ENCODE measurements at places on chromosomes 4 and X.

DNA sequence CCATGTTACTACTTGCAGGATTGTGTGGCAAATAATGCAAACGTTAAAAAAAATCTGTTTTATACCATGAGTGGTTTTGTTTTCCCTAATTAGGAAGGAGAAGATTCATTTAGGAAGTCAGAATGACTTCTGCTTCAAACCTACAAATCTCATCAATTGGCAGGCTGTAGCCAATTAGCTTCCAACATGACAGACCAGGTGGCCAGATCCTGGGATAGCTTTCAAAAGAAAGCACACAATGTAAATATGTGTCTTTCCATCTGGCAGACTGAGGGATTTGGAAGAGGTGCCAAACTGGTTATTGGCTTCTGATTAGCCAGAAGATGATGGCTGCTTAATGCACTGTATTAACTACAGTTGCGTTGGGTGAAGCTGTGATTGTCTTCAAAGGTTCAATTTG lies 432.8 kb downstream of the ANKRD50 start:
- no peak for DNase-seq

- no peak for DNase-seq
These were observed 60.4 kb downstream of the CRLF2 start for GRCh38 chrX:1152090-1152489.

- no peak for DNase-seq
These were observed 13.3 kb downstream of the USP27X start for GRCh38 chrX:49892542-49892941.

DNA sequence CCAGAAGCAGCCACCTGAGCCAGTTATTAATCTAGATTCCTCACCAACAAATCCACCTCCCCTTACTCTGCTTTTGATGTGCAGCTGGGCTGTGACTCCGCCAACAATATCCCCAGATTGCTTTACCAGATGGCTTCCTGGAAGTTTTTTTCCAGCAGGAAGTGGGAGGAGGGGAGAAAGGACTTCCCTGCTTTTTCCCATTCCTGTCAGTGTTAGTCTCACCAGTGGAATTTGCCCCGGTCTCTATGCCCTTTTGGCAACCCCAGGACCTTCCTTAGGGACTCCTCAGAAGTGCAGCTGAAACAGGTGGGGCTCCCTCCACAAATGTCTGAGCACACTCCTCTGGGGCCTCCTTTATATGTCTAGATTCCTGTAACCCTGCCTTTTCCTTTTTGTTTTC lies 465.2 kb upstream of the IGFBP7 start:
- no peak for DNase-seq

DNA sequence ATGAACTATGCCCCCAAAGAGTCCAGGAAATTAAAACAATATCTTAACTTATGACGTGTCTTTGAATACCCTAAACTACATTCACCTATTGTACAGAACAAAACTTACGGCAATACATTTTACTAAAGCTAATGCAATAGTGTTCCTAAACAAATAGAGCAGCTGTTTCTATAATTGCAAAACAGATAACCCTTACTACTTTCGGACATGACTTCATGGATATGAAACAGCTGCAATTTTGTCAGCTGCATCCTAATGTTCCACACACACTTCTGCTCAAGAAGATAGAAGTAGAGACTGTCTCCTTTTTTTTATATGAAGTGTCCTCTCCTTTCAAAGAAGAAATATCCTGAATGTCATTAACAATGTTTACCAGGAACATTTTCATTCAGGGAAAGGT lies 174.9 kb downstream of the ACTRT1 start:
- no peak for DNase-seq

- DNase-seq, result no peak
These were observed 9.0 kb upstream of the GBA3 start for GRCh38 chr4:22683726-22684125.

DNA sequence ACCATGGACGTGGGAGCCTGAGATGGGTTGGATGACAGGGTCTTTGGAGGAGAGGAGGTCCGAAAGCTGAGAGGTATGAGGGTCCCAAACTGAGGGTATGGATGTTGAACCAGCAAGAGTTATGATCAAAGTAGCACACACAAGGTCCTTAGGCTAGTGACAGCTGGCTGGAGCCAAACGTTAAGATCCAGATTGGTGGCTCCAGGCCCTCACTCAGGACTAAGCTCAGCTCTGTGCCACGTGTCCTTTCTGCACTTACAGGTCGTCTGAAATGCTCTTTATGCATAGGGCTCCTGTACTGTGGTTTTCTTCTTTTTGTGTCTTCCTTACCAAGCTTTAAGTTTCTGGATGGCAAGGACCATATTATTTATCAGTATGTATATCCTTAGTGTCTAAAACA lies 35.4 kb downstream of the ADD1 start:
- no peak for DNase-seq

DNA sequence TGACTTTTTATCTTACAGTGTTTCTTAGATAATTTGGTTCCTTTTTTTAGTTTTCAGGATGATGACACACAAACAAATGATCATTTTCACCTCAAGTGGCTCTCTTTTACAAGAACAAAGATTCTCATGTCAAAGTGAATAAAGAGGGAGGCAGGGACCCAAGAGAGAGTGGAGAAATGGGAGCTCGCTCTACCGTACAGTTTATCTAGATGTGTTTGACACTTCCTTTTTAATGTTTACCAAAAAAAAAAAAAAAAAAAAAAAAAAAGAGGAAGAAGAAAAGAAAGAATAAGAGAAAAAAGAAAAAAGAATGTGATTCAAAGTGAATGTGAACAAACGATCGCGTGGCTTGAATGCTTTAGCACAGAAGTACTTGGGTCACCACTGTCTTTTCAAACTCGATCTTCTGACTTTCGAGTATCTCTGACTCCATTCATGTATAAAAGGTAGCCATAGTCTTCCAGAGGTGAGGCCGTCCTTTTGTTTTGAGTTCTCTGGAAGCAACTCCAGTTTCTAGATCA lies 75.6 kb upstream of the GRXCR1 start:
- no peak for DNase-seq

DNA sequence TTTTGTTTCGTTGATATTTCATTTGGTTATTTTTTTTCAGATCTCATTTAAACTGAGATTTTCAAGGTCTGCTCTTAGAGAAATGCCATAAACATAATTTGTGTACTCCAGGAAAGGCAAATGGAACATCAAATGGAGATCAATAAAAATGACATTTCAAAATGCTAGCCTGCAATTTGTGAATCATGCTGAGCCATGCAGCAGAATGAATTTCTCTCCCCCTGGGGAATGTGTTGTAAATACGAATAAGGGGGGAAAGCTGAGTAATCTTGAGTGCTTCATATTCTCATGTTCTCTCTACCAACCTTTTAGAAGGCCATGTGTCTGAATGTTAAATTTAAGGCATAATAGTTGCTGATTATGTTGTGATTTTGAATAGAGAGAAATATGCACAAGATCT lies 7.8 kb downstream of the ZCCHC4 start:
- no peak for DNase-seq

- DNase-seq, result no peak
These were observed 20.2 kb upstream of the LRBA start for GRCh38 chr4:151035328-151035727.

Data from stimulated activated CD4-positive, alpha-beta T cell treated with anti-CD3 and anti-CD28 coated beads, TNF-alpha, amount 100 ng/mL, for 48 hours (primary cell).